ENCODE measurements at places on chromosomes 11 and 22. TPM values are rescaled to one million over a fixed set of nuclear protein-coding genes. Genes with fewer than 3 reads are reported as not detected.

DMC1 gene
- 1.6 TPM for total RNA-seq

GRCh38 chr11:114252767-114253166 lies 43.4 kb upstream of the NNMT start:
- DNase-seq, result no peak

- peak; percentile 53 for DNase-seq
Measured at GRCh38 chr22:32828150-32828549, 26.6 kb downstream of the TIMP3 start.

- DNase-seq, result no peak
Measured at GRCh38 chr11:2327032-2327431, 25.2 kb downstream of the TSPAN32 start.

TBX1 gene
- 7.1 TPM for total RNA-seq

- DNase-seq, result no peak
Measured at GRCh38 chr22:18073467-18073866, 4.3 kb upstream of the PEX26 start.

GLYATL2 gene
- total RNA-seq, result not detected

- DNase-seq, result peak; percentile 82
Measured at GRCh38 chr22:31292236-31292989, at the start of gene PIK3IP1. Gene PIK3IP1, minus strand, starts transcription at chr22:31292488. Its CDS starts 144 bp downstream, at chr22:31292344.

- no peak for DNase-seq
Measured at GRCh38 chr11:27573024-27573423, 66.5 kb upstream of the LIN7C start.

TTC28 gene
- total RNA-seq, result 69.4 TPM
